Hypothalamus (tissue), 51 donors: ENCODE measurements at places on chromosomes 1 and 21.

DNA sequence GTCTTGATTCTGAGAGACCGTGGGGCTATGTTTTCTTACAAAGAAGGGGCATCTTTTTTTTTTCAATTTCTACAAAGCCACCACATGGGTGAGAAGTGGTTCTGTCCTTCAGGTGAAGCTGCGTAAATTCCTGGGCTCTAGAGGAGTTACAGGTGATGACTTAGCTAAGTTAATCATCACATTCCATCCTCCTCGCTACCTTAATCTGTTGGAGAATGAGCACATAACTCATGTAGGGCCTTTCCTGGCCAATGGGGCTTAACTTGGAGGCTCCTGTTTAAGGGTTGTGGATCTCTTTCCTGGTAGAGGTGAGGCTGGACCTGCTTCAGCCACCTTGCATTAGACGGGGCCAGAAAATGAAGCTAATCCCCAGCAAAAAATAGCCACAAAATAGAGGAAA lies 19.9 kb downstream of the REG4 start:
- DNase-seq = no peak

DNA sequence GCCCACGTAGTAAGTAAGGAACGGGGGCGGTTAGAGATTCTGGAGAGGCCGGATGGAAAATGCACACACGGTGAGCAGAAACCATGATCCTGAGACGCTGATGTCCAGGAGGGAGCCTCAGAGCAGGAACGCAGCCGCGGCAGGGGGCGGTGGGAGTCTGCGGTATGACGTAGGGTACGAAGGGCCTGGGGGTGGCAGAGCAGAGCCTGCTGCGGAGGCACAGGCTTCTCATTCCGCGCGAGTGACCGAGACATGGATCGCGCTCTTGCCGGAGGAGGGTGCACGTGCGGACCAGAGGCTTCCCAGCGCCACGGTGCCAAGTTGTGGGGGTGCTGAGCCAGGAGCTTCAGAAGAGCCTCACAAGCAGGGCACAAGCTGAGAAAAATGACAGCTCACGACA lies 176.2 kb downstream of the KIF26B start:
- DNase-seq = no peak

- no peak for DNase-seq
Measured at GRCh38 chr1:6352138-6352563, 41.4 kb downstream of the ACOT7 start.

DNA sequence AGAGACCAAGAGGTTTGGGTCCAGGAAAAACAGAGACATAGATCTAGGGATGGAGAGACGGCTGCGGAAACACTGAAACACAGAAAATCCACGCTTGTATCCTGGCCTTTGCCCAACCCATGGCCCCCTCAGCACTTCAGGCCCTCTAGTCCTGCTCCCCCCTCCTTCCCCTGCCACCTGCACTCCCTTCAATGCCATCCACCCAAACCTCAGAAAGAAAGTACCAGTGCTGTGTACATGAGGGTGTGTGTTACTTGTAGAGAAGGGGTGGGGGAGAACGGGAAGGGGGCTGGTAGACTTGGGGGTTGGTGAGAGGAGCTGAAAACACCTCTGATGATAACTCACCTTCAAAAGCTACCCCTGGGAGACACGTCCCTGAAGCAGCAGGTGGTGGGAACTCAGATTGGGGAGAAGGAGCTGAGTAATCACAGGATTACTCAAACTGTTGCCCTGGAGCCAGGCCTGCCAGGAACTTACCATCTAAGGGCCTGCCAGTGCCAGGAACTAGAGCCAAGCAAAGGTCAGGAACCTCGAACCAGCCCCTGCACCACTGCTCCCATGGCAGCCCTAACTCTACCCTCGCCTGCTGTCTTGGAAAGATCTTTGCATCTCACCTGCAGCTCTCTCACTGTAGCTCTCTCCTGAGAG lies 11.5 kb downstream of the RORC start:
- no peak for DNase-seq

- DNase-seq = no peak
Measured at GRCh38 chr21:44925378-44925755, 4.7 kb upstream of the ITGB2 start.

DNA sequence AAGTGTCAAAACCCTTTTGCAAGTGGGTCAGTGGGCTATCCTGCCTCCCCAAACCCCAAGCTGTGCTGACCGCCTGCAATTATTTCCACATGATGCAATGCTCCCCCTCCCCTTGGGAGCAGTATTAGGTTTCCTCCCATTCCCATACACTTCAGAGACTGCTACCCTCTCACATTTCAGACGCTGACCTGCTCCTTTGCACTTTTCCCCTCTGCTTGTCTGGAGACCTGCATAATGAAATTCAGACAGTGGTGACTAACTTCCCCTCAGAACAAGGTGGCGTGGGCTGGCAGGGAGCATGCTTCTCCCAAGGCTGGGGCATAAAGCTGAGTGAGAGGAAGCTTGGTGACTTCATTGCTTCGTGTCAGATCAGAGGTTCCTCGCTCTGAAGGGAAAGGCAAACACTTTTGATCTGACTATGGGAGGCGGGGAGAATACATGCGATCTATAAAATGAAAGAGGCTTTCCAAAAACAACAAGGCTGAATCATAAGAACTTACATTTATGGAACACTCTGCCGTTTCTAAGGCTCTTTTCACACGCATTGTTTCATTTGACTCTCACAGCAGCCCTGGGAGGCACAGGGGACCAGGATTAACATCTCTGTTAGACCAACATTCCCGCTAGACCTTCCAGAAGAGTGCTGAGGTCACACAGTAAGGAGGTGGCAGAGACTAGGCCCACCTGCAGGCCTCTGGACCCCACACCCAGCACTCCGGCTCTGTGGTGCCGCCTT lies 27.5 kb upstream of the ROR1 start:
- no peak for DNase-seq

- no peak for DNase-seq
Measured at GRCh38 chr1:178275049-178275448, 181.1 kb downstream of the RASAL2 start.

- DNase-seq = no peak
Measured at GRCh38 chr1:41764656-41765055, 154.1 kb downstream of the HIVEP3 start.

- no peak for DNase-seq
Measured at GRCh38 chr1:2603521-2604155, 17.1 kb downstream of the PRXL2B start.

GRCh38 chr1:189409774-189410173 lies 1067.9 kb downstream of the BRINP3 start:
- no peak for DNase-seq

DNA sequence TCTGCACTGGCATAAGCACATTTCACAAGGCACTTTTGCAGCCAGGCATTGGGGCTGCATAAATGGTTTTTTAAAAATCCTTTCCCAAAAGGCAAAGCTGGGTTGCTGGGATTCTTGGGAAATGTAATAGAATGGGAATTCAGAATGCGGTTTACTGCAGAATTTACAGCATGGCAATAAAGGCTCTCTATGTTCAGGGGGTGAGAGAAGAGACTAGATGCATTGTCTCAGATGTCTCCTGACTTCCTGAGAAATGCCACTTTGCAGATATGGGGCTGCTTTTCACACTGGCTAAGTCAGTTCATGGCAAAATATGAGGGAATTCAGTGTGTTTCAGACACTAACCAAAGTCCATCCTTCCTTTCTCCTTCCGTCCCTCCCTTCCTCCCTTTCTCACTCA lies 13.5 kb downstream of the FCGR2B start:
- no peak for DNase-seq

DNA sequence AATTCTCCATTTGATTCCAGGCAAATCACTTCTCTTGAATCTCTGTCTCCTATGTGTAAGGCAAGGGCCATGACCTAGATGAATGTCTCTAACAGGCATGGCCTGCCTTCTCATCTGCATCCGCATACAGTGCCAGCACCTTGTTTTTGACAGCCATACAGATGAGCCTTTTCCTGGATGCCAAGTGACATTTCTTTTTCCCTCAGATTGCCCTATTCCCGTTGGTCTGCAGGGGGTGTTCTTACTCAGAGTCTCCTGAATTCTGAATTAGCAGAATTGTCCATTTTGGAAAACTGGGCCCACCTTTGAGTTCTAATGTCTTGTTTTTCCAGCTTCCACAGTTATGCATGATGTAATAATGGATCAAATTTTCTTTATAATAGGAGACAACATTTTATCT lies 88.0 kb upstream of the ADAR start:
- DNase-seq = no peak

DNA sequence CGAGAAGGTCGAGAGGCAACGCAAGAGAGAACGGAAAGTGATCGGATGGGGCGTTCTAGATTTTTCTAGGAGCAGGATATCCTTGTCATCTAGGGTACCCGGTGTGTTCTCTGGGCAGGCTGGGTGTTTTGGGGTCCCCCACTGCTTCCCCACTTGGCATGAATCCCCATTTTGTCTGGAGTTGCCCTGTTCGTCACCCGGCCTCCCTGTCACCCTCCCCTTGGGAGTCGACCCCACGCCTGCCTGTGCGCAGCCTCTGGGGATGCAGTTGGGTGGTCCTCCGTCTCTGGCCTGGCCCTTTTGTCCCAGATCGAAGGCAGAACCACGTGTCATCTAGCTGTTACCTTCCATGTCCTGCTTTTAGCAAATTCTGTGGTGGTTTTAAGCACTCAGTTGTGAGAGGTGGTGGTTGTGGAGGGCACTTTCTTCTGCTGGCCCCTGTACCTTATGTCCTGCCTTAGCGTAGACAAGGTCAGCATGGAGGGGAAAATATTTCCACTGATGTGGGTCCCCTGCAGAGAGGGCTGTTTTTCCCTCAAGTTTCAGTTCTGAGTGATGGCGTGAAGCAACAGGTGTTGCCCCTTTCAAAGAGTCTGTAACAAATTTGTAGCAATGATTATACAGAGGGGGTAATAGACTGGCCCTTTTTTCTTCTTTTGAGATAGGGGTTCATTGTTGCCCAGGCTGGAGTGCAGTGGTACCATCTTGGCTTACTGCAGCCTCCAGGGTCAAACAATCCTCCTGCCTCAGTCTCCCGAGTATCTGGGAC lies 35.6 kb downstream of the CHAF1B start:
- no peak for DNase-seq

GRCh38 chr21:34268493-34268892 lies 95.3 kb upstream of the KCNE2 start:
- DNase-seq = no peak

GRCh38 chr1:222047366-222047765 lies 305.5 kb upstream of the DUSP10 start:
- no peak for DNase-seq

- no peak for DNase-seq
Measured at GRCh38 chr1:43814401-43814800, 107.1 kb downstream of the ST3GAL3 start.

DNA sequence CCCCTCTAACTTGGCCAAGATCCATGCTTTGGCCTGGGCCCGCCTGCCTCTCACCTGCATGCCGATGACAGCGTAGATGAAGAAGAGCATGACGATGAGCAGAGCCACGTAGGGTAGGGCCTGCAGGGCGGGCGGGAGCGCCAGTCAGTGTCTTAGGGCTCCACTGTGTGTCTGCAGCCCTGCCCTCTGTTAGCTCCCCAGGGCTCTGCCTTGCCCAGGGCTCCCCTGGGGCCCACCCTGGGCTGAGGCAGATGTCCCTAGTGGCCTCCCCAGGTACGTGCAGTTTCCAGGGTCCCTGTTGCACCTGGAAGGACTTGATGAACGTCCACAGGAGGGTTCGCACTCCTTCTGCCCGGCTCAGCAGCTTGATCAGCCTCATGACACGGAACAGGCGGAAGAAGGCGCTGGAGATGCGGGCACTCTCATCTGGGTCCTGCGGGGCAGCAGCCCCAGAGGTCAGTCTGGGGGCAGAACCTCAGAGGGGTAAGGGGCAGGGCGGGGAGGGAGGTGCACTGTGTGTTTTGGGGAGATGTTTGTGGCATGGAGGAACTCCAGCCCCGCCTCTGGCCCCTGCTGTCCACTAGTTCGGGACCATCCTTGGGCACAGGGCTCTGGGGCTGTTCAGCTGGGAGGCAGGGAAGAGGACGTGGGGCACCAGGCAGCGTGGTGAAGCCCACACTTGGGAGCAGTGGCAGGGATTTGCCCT lies 29.8 kb upstream of the KIF21B start:
- DNase-seq = no peak
